ENCODE measurements at places on chromosomes 16 and 17.

- no peak for DNase-seq
Measured at GRCh38 chr17:54903375-54903774, 2.7 kb downstream of the TOM1L1 start.

GRCh38 chr16:68599586-68599985 lies 45.5 kb upstream of the CDH3 start:
- DNase-seq, result no peak

GRCh38 chr17:60676758-60677307 lies 818 bp upstream of the BCAS3 start:
- no peak for DNase-seq

DNA sequence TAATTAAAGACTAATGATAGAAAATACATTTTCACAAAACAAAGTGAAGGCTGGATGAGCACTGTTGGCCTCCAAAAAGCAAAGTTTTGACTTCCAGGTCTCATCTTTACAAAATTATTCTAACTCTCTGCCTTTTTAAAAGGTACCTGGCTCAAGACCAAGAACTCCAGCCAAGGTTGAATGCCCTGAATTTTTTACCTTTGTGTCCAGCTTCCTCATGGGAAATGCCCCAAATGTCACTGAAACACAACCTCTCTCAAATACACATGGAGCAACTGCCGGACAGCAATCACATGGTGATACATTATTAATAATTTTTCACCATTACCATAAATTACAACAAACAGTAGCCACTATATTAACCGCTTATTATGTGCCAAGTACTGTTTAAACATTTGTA lies 32.2 kb downstream of the ADAMTS18 start:
- DNase-seq, result no peak

DNA sequence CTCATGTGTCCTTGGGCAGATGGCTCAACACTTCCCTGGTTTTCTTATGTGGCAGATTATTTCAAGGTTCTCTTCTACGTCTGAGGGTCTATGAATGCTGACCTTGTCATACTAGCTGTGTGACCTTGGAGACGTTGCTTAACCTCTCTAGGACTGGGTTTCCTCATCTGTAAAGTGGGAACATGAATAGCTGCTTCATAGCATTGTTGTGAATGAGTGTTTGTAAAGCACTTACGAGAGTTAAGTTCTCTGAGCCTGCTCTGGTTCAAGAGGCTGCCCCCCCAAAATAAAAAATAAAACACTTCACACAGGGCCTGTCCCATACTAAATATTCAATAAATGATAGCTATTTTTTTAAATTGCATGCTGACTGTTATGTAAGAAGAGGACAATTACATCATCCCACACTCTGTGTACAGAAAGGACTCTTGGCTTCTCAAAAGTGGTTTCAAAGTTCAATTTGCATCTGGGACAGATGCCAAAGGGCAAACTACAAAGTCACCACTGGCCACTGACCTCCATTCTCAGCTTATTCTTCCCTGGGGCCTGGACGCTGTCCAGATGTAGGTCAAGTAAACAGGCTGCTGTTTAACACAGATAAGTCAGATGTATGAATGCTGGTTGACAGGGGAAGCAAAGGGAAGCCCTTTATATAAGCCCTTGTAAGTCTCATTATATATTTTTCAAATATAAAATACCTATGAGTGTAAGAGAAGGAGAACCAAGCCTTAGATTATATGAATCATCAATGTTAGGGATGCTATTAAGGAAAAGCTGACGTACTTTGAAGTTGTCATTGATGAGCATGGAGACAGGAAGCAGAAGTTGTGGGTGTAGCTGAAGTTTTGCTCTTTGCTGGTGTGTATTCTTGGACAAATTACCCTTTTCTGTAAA lies 15.4 kb upstream of the NDEL1 start:
- DNase-seq, result peak; percentile 62

DNA sequence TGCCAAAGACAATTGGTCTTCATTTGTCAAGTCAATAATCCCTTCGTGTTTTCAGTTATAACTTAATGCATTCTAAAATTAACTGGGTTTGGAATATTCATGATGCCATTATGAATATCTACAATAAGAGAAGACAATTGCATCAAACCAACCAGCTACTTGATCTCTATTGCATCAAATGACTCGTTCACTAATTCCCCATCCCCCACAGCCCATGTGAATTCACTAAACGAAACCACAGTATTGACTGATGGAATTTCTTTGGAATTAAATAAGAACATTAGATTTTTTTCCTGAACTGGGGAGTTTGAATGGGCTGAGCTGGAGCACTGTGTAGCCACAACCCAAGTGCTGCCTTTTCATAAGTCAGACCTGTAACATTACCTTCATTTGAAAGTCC lies 65.3 kb downstream of the HS3ST3B1 start:
- DNase-seq, result no peak

- DNase-seq, result peak; percentile 20
Measured at GRCh38 chr16:2250652-2251295, 613 bp downstream of the ECI1 start.

DNA sequence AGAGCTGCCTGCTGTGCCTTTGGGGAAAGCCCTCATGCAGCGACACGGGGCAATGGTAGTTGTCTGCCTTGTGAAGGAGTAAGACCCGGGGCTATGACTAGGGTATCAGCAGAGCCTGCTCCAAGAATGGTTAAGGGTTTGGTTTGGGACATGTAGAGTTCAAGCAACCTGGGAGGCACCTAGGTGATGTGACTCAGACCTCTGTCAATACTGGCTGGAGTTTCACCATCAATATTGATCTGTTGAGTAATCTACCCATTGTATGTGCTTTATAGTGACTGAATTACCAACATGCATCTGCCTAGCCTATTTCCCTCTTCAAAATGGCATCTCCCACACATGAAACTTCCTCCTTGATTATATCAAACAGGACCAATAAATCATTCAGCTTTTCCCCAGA lies 398.4 kb upstream of the HSBP1 start:
- no peak for DNase-seq

- no peak for DNase-seq
Measured at GRCh38 chr17:48283411-48283810, 146.6 kb downstream of the SKAP1 start.

DNA sequence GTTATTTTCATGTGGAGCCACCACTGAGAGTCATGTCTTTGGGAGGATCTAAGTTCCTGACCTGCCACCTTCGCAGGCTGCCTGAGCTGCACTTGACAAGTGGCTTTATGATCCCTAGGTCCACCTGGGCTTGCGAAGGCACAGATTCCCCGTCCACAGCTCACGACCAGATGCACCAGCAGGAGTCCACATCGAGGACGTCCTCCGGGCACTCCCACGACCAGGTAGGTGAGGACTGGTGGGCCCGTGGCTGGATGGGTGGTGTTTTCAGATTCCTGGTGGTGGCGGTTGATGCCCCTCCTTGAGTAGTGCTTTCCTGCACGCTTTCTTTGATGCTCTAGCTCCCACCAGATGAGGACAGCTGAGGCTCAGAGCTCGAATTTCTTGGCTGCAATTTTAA lies 14.8 kb downstream of the FAM234A start:
- no peak for DNase-seq

DNA sequence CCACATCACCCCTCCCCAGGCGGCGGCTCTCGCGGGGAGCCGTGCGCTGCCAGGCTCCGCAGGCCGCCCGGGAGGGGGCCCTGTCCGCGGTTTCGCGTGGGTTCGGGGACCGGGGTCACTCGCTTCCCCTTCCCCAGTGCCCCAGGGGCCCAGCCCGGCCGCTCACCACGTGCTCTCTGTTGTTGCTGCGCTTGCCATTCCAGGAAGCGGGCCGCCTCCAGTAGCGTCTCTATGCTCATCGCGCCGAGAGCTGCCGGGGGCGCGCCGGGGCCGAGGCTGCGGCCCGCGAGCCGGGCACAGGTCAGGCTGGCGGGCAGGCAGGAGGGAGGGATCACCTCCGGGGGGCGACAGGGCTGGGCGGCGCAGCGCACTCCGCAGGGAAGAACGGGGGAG lies 390 bp downstream of the MNT start:
- peak; percentile 52 for DNase-seq

DNA sequence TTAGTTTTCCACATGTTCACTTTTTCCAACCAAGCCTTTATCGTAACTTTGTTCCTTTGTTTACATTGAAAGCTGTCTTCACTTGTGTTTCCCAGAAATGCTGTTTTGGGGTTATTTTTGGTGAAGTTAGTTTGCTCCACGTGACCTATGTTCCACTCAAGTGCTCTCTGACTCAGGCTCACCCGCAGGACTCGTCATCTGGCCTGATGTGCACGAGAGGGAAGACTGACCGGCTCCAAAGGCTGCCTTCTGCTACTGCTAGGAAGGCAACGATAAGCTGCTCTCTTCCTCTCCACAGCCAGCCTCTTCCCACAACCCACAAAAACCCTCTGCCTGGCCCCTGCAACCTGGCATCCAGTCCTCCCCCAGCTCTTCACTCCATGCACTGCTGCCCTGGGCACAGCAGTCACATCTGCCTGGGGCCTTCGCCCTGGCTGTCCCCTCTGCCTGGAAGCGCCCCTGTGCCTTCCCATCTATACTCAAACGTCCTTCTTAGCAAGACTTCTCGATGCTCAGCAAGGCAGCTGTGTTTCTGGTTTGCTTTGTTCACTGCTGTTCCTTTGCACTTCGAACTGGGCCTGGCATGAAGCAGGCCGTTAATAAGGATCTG lies 28.0 kb downstream of the ZCCHC14 start:
- peak; percentile 96 for DNase-seq

GRCh38 chr17:55351226-55351625 lies 70.4 kb downstream of the MMD start:
- peak; percentile 53 for DNase-seq

Measured in MV-4-11 (cell line).